T-helper 2 cell (primary cell): ENCODE measurements at places on chromosomes 6 and 20.

DNA sequence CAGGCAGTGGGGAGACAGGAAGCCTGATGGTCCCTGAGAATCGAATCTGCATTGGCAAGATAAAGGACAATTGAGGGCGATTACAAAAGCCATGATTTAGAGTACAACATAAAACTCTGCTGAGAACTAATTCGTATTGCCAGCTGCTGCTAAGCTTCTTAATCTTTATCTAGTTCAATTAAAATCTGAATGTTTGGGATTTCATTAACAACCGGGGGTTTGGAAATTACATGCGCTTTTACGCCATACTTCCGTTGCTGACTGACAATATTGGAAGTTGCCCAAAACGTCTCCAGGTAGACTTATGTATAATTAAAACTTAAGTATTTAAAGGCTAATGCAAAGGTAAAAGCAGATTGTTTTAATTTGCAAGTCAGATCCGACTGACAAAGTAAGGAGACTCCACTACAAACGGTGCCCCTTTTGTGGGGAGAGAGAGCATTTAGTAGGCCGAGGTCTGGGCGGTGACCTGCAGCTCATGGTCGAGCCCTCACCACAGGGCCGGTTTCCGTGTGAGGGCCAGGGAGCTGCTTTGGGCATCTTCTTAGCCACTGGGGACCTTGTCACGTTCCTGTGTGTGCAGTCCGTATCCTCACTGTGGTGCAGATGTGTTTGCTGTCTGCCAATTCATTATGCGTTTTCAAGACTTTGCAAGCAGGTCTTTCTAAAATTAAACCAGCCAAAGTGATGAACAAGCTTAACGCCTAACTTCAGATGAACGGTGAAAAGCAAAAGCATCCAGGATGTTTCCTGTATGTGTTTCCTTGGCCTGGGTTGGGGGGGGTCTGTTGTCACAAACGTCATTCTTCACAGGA lies 49.9 kb downstream of the CDH4 start:
- no peak for DNase-seq

DNA sequence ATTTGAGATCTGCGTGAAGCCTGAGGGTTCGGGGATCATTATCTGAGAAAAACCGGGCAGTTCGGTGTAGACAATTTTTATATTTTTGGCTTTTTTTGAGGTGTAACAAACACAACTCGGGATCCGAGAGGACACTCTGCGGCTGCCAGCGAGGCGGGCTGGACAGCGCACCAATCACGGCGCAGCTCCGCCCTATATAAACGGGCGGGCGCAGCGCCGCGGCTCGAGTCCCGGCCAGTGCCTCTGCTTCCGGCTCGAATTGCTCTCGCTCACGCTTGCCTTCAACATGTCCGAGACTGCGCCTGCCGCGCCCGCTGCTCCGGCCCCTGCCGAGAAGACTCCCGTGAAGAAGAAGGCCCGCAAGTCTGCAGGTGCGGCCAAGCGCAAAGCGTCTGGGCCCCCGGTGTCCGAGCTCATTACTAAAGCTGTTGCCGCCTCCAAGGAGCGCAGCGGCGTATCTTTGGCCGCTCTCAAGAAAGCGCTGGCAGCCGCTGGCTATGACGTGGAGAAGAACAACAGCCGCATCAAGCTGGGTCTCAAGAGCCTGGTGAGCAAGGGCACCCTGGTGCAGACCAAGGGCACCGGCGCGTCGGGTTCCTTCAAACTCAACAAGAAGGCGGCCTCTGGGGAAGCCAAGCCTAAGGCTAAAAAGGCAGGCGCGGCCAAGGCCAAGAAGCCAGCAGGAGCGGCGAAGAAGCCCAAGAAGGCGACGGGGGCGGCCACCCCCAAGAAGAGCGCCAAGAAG lies 69.0 kb downstream of the HFE start:
- DNase-seq = peak; percentile 77

- no peak for DNase-seq
Observed at GRCh38 chr20:7038029-7038428, 270.5 kb downstream of the BMP2 start.

- DNase-seq = no peak
Observed at GRCh38 chr6:105832313-105832761, 253.8 kb upstream of the PRDM1 start.

GRCh38 chr20:3716195-3716834 lies 3.9 kb upstream of the SIGLEC1 start:
- no peak for DNase-seq

- no peak for DNase-seq
Observed at GRCh38 chr6:104789770-104790190, 69.9 kb downstream of the HACE1 start.

- no peak for DNase-seq
Observed at GRCh38 chr6:160110586-160111123, 11.0 kb upstream of the SLC22A1 start.

GRCh38 chr6:165486183-165487137 lies 176.6 kb downstream of the PDE10A start:
- no peak for DNase-seq

DNA sequence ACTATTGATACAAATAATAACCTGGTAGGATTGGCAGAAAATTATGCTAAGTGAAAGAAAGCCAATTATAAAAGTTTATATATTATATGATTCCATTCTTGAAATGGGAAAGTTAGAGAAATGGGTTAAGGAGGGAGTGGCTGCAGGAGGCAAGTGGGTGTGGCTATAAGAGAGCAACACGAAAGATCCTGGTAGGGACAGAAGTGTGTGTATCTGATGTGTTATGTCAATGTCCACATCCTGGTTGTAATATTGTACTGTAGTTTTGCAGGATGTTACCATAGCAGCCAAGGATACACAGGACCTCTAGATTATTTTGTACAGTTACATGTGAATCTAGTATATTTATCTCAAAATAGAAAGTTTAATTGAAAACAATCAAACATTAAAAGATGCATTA lies 46.8 kb downstream of the SNX5 start:
- no peak for DNase-seq

- no peak for DNase-seq
Observed at GRCh38 chr6:33995309-33996119, 150.4 kb downstream of the GRM4 start.

GRCh38 chr6:11552442-11552841 lies 14.9 kb downstream of the TMEM170B start:
- DNase-seq = no peak

GRCh38 chr6:75308250-75308988 lies 23.8 kb upstream of the TMEM30A start:
- no peak for DNase-seq

GRCh38 chr6:123997223-123997622 lies 193.6 kb downstream of the NKAIN2 start:
- DNase-seq = no peak

GRCh38 chr6:51028276-51028675 lies 209.6 kb downstream of the TFAP2B start:
- DNase-seq = no peak

- peak; percentile 30 for DNase-seq
Observed at GRCh38 chr6:137949686-137950390, 82.8 kb downstream of the TNFAIP3 start.

DNA sequence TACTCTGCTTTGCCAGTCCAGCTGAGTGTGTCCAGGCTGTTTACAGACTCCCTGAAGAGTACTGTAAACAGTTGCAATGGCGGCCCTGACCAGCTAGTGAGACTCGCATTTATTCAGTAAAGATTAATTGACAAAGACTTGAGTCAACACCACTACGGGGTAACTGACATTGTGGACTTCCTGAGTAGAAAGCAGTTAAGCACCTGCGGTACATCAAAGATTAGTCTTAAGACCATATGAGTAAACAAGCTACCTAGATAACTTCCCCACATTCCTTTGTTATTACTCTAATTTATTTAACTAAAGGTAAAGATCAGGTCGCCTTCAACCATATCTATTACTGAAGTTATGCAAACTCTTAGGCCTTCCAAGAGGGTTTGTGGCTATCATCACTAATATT lies 12.6 kb downstream of the VPS52 start:
- no peak for DNase-seq

DNA sequence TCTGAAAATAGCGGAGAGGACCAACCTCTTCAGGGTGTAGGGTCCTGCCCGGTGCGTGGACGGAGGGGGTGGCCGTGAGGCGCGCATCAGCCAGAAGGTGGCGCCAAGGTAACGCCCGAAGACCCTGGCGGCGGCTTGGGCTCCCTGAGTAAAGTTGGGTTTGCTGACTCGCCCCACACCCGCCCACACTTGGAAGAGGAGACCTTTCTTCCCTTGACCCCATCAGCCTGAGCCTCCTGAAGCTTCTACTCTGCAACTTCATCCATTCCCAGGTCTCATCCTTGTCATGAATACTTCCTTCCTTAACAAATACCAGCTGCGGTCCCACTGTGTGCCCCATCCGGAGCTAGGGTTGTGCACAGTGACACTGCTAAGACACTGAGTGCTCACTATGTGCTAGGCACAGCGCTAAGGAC lies 14.6 kb downstream of the CD40 start:
- peak; percentile 47 for DNase-seq

- DNase-seq = no peak
Observed at GRCh38 chr6:170522565-170523183, 30.4 kb downstream of the PSMB1 start.

- no peak for DNase-seq
Observed at GRCh38 chr6:160139420-160139851, 17.8 kb downstream of the SLC22A1 start.
